Activated CD8-positive, alpha-beta T cell treated with anti-CD3 and anti-CD28 coated beads, Interleukin-2, amount 10 ng/mL, durations not matched to agents 7 days and 5 days (primary cell): ENCODE measurements at places on chromosomes 1 and 21.
A peak's percentile ranks its signal among the peaks of the same experiment; 100 is the strongest.

GRCh38 chr1:55987491-55988249 lies 591.7 kb downstream of the PLPP3 start:
- no peak for DNase-seq

GRCh38 chr1:76583875-76584477 lies 283.3 kb upstream of the ST6GALNAC5 start:
- DNase-seq, result no peak

DNA sequence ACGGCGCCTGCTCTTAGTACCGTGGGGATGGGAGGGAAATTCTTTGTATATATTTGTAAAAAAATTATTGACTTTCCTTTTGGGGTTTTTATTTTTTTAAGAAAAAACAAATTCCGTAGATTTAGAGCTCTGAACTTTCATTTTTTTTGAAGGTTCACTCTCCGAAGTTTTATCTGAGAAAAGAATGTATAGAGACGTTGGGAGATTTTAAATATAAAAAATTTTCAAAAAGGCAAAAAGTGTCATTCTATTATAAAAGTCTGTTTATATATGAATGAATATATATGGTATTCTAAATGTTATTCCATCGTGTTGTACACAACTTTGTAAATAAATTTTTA lies 2.4 kb downstream of the FOXD3 start:
- no peak for DNase-seq

DNA sequence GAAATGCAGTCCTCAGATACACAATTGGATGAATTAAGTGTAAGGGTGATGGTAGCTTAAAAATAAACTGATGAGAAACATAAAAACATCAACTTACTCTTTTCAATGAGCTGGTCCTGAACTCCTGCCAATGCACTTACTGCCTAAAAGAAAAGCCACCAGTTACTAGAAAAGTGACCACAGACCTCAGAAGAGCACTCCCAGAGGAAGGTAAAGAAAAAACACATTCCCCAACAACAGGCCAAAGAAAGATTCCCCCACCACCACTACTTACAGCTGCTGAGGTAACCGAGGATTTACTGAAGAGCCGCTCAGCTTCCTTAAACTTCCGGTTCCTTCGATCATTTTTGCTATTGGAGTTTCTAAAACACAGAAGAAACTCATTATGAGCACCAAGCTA lies 5.4 kb downstream of the MEAF6 start:
- DNase-seq, result no peak

GRCh38 chr1:93749894-93750301 lies 68.3 kb upstream of the BCAR3 start:
- no peak for DNase-seq

GRCh38 chr1:1067860-1068516 lies 6.1 kb downstream of the RNF223 start:
- DNase-seq, result no peak

DNA sequence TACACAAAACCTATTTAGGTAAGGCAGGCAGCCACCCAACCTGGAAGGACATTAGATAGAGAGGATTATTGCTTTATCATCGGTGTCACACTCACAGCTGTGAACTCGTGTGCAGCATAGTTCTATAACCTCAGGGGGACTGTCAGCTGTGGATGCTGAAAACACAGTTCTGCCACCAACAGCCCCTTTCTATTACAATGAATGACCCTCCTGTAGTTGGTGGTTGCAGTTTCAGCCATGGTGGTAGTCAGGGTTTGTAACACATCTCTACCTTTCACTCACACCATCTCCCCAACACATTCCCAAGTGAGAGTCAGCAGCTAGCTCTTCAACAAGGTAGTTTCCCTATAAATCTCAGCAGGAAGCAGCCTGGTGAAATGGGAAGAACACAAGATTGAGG lies 136.8 kb downstream of the ZC3H11B start:
- no peak for DNase-seq

- DNase-seq, result no peak
Observed at GRCh38 chr1:93339171-93339697, 6.5 kb upstream of the DR1 start.

DNA sequence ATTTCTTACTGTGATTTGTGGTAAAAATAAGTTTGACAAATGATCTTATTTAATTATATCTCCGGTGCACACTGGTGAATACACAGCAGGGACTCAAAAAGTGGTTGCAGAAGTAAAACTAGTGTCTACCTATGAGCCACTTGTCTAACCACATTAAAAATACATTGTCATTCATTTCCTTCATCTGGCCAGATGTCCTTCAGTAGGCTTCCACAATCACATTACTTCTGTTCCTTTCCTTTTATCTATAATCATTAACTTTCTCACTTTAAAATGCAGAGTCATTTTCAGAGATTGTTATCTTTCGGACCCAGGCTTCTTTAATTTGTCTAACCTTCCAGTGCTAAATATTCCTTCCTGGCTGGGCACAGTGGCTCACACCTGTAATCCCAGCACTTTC lies 3.0 kb downstream of the RBBP5 start:
- no peak for DNase-seq

DNA sequence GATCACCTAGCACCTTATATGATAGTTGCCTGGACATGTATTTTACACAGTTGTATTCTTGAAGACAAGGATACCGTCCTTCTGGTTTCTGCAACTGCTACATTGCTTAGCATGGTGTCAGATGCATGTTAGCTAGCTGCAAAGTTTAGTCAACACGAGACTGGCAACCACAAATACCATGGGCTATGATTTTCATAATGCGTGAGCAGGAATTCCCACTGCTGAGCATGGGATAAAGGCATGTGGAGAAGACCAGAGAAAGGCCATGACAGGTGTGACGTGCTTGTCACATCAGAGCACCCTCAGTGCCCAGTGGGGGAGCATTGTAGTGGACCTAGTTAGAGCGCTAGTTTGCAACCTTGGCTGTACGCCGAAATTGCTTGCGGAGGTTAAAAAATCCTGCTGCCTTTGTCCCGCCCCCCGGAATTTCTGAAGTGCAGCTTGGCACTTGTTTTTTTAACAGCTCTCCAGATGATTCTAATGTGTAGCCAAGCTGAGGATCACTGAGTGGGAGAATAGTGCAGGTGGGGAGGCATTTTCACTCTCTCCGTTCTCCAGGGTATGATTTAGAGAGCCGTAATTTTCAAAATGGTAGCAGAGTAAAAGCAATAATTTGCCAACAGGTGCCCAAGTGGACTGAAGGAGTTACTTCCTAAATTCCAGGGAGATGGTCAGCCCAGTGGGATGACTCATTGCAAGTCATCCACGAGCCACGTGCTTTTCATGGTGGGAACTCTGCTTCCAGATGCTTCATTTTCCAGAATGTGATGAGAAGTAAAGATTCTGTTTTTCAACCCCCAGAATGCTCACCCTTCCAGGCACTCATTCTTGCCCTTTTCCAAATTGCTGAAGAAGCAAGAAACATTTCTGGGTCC lies 81.0 kb downstream of the CNIH3 start:
- DNase-seq, result no peak

- no peak for DNase-seq
Observed at GRCh38 chr1:81813691-81814090, 13.0 kb downstream of the ADGRL2 start.

DNA sequence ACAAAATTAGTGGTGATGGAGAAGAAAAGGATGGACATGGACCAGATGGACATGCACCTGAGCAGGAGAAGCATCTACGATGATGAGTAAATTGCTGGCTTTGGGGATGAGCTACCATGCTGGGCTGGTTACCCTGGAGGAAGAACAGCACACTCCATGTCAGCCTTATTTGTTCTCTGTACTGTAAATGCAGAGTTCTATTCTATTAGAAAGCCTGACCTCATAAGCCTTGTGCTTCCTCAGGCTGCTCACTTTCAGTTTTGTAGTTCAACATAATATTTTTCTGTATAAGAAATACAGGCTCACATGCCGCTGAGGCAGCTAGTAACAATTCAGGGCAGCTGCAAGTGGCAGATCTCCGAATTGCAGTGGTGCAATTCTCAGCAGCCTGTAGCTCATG lies 249.6 kb downstream of the PLA2G4A start:
- DNase-seq, result no peak

DNA sequence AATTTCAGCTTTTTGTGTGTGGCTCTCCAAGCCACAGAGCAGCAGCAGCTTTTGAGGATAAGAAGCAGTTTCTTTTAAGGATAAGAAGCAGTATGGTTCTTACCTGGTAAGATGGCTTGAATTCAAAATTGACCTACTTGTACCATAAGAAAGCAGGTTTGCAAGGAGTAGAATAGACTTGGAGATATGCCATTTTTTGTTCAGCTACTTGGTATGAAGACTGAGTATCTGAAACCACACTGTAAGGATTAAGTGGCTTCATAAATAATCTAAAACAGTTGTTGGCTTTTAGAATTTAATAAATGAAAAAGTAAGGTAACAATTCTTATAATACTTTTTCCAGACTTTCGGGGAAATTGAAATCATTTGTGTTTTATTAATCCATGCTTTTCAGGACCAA lies 74.2 kb downstream of the ATF6 start:
- no peak for DNase-seq

- DNase-seq, result no peak
Observed at GRCh38 chr1:31548534-31548906, 27.8 kb upstream of the TINAGL1 start.

DNA sequence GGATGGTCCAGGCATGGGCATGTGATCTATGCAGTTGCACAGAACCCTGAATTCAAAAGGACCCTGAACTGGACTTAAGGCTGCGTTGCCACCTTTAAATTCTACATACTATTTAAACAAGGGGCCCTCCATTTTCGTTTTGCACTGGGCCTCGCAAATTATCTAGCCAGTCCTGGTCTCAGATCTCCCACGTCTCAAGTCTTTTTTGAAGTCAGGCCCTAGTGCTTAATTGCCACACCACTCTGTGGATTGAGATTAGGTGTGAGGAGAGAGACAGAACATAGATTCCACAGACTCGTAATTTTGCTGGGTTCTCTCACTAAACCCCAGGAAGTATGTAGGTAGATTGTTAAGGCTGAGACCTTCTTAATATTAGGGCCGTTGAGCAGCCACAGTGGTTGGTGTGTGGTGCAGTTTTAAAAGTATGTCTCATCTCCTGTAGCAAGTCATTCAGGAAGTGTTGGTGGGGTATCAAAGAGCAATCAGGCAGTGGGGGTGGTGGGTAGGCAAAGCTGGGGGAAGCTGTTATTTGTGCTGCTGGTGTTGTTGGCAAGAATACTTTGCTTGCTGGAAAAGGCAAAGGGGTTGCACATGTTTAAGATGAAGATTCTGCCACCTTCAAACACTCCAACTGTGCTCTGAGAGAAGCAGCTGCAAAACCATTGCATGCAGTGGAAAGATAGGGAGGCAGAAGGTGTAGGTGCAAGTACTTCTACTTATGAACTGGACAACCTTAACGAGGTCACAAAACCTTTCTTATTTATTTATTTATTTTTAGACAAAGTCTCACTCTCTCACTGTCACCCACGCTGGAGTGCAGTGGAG lies 11.2 kb downstream of the CD84 start:
- peak; percentile 80 for DNase-seq

DNA sequence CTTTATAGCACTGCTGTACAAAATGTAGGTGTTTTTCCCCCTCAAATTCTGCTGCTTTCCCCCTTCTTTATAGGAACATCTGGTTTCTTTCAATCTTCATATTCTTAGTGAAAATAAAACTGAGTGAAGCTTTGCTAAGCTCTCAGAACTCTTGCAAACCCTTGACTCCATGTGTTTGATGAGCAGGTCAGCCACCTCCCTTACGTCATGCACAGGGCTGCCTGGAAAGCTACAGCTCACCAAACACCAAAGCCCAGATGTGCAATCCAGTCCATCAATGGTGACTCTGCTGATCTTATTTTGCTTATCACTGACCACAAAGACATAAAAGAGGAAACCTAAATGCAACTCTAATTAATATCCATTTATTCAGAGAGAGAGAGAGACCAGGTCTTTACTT lies 5.5 kb downstream of the CACNA1E start:
- no peak for DNase-seq

GRCh38 chr1:101781201-101781831 lies 215.4 kb downstream of the OLFM3 start:
- DNase-seq, result no peak

DNA sequence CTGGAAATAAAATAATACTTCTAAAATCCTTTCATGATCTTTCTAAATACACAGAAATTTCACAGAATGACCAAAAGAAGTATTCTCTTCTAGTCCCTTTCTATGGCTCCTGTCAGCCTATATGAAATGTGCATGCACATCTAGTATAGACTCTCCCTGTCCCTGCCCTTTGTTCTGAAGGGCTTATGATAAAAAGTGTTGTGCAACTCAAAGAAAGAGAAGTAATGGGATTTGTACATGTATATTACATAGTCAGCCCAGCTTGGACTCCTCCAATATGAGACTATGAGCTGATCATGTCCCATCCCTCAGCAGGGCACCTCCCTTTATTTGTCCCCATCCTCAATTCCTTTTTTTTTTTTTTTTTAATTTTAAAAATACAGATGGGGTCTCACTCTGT lies 42.1 kb upstream of the LAX1 start:
- no peak for DNase-seq

GRCh38 chr1:36595349-36595748 lies 112.6 kb upstream of the CSF3R start:
- DNase-seq, result no peak

DNA sequence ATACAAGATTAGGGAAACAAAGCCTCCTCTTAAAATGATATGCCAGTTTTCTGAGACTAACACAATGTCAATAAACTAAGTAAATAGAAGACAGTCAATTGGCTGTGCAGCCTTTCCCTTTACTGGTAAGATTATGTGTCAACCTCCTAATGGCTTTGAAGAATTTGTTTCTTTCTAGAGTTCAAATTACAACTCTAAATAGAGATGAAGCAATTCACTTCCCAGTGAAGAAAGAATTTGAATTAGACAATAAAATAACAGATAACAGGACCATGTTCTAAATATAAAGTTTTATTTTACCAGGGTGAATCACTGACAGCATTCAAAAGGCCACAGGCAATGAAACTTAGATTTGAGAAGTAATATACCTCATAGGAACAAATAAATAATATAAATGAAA lies 680.3 kb downstream of the PLA2G4A start:
- DNase-seq, result no peak

GRCh38 chr1:26025517-26025916 lies 3.9 kb downstream of the EXTL1 start:
- DNase-seq, result no peak

DNA sequence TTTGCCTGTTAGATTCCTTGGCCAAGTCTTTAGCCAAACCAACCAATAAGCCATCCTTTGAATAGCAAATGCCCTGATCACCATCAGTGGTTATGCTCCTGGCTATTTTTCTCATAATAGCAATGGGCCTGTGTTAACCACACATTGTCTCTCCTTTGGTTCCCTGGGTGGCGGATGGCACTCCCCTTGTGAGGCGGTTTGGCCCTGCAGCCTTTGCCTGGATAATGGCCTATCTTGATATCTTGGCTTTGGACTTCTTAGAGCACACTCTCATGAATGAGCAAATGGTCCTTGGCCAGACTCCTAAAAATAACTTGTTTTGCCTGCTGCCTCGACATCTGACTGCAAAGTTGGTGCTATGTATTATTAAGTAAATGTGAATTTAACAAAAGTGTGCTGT lies 22.4 kb upstream of the ZBTB18 start:
- DNase-seq, result no peak

GRCh38 chr1:232186931-232187330 lies 443.0 kb downstream of the SIPA1L2 start:
- no peak for DNase-seq
